Right lung (tissue), 10 donors: ENCODE measurements at places on chromosomes 12 and 14. TPM values are rescaled to one million over a fixed set of nuclear protein-coding genes. Genes with fewer than 3 reads are reported as not detected.

FOXG1 gene
- not detected for polyA plus RNA-seq

CFAP54 gene
- 2.2 TPM for polyA plus RNA-seq

FAM90A1 gene
- 3.8 TPM for polyA plus RNA-seq

PTHLH gene
- 2.2 TPM for polyA plus RNA-seq

HOXC9 gene
- polyA plus RNA-seq, result 0.20 TPM

TMEM253 gene
- 0.93 TPM for polyA plus RNA-seq

TAS2R7 gene
- not detected for polyA plus RNA-seq

MGST1 gene
- polyA plus RNA-seq, result 83.3 TPM

ASIC1 gene
- polyA plus RNA-seq, result 8.2 TPM

SLC4A8 gene
- 1.7 TPM for polyA plus RNA-seq

BCL2L14 gene
- polyA plus RNA-seq, result 0.69 TPM

MIPOL1 gene
- 7.7 TPM for polyA plus RNA-seq

CGRRF1 gene
- 32.4 TPM for polyA plus RNA-seq

TROAP gene
- 21.1 TPM for polyA plus RNA-seq

IAPP gene
- polyA plus RNA-seq, result not detected

RFX4 gene
- polyA plus RNA-seq, result not detected

DEPDC4 gene
- polyA plus RNA-seq, result 9.2 TPM

POTEG gene
- 0.06 TPM for polyA plus RNA-seq

PRKAG1 gene
- polyA plus RNA-seq, result 82.7 TPM

TOMM20L gene
- 0.60 TPM for polyA plus RNA-seq

FSCB gene
- polyA plus RNA-seq, result not detected

FAM181A gene
- 0.21 TPM for polyA plus RNA-seq

ZC3H10 gene
- 5.1 TPM for polyA plus RNA-seq

COL2A1 gene
- polyA plus RNA-seq, result 78.4 TPM

ZDHHC22 gene
- polyA plus RNA-seq, result not detected

LRP1-AS gene
- not detected for polyA plus RNA-seq

TDRD9 gene
- polyA plus RNA-seq, result 0.24 TPM

NRXN3 gene
- 1.4 TPM for polyA plus RNA-seq

PTPRO gene
- polyA plus RNA-seq, result 1.5 TPM

CCDC175 gene
- polyA plus RNA-seq, result 0.26 TPM

PPP1R12A gene
- 66.7 TPM for polyA plus RNA-seq

ESPL1 gene
- 9.3 TPM for polyA plus RNA-seq

PLEKHG7 gene
- 0.18 TPM for polyA plus RNA-seq

DNAI7 gene
- 5.3 TPM for polyA plus RNA-seq

NELL2 gene
- 25.3 TPM for polyA plus RNA-seq
